ENCODE measurements at places on chromosomes 6 and 20.

GRCh38 chr6:13349811-13350506 is 21.6 kb upstream of the TBC1D7 start:
- no peak for DNase-seq

- DNase-seq, result no peak
These were observed 346.5 kb downstream of the CD83 start for GRCh38 chr6:14464055-14464454.

GRCh38 chr6:41591122-41591521 is 44.9 kb downstream of the FOXP4 start:
- DNase-seq, result no peak

- no peak for DNase-seq
These were observed 634.5 kb downstream of the PHF3 start for GRCh38 chr6:64270083-64270482.

- no peak for DNase-seq
These were observed 24.5 kb downstream of the REPS1 start for GRCh38 chr6:138963531-138963930.

- DNase-seq, result no peak
These were observed 7.4 kb downstream of the C6orf120 start for GRCh38 chr6:169709293-169709692.

DNA sequence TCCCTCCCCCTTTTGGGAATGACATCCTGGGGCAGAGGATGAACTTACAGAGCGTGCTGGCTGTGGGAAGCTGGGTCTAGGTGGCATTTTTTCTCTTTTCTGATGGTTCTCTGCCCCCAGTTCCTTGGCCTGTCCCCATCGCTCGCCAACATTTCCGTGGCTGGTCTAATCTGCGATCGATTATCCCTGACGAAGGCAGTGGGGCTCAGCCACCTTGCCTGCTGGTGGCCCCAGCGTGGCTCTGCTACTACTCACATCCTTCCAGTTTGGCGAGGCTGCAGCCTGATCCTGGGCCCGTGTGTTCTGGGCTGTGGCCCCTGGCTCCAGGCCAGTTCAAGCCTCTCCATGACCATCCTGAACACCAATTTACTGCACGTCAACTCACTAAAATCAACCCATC is 6.4 kb upstream of the HLA-DOA start:
- DNase-seq, result no peak

- DNase-seq, result no peak
These were observed 1.8 kb downstream of the RBCK1 start for GRCh38 chr20:409697-410559.

- DNase-seq, result no peak
These were observed 41.4 kb downstream of the MAP7 start for GRCh38 chr6:136508725-136509392.

GRCh38 chr6:161439093-161439492 is 165.2 kb upstream of the AGPAT4 start:
- DNase-seq, result no peak

- DNase-seq, result peak; percentile 68
These were observed 164.2 kb downstream of the ADAT2 start for GRCh38 chr6:143286251-143286795.

DNA sequence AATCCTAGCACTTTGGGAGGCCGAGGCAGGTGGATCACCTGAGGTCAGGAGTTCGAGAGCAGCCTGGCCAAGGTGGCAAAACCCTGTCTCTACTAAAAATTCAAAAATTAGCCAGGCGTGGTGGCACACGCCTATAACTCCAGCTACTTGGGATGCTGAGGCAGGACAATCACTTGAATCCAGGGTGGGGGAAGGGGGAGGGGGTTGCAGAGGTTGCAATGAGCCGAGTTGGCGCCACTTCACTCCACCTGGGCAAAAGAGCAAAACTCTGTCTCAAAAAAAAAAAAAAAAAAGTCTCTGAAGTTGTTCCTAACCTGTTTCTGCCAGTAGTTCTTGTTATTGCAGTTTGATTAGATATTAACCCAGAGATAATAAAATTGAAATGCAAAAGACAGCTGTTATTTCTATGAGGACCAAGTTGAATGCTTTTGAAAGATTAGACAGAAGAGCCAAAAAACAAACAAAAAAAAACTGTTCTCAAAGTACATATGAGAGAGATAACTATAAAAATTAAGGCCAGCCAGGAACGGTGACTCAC is 22.6 kb downstream of the PIGU start:
- DNase-seq, result no peak

DNA sequence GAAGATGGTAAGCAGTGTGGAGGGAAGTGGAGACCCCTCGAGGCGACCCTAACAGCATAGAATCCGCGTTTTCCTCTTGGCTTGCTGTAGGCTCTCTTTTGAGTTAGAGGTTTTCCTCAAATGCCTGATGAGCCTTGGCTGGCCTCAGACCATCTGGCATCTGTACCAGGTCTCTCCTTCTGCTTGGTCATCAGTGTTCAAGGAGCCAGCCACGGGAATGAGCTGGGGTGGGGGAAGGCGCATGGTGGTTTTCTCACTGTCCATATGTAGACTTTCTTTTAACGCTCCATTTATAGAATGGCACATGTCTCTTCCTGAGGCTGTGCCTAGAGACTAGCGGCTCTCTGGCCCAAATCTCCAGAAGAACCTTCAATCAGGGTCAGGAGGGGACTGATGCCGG is 8.1 kb upstream of the GUCA1A start:
- DNase-seq, result no peak

DNA sequence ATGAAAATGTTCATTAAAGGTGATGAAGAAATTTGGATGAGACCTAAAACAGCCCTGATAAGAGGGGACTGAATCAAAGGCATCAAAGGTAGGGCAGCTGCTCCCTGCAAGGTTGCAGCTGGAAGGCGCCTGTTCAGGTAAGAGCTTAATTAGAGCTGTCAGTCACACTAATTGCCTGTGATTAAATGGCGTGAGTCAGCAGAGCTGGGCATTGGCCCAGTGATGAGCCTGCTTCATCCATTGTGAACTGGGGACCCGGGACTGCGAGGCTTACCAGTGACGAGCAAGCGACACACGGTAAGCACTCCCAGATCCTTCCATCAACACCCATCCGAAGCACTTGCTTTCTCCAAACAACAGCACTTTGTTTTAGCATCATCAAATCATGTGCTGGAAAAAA is 621.5 kb upstream of the CDH4 start:
- DNase-seq, result no peak

DNA sequence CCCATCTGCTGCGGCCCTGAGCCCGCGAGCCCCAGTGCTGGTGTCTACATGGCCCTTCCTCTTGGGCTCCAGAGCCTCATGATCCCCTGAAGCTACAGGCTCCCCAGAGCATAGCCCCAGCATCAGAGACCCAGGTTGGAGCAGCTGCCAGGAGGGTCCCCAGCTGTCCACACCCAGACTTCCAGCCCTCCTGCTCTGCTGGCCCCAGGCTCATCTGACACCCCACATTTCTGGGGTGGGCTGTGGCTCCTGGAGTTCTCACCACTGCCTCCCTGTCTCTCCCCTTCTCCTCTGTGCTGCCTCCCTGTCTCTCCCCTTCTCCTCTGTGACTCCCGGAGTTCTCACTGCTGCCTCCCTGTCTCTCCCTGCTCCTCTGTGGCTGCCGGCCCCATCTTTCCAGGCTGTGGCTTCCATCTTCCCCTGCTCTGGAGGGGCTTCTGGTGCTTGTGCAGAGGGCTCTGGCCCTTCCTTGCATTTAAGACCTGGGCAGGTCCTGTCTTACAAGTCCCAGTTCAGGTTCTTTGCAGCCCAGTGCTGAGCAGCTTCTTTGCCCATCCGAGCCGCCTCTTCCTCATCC is 108.1 kb downstream of the ERMARD start:
- no peak for DNase-seq

- no peak for DNase-seq
These were observed 9.3 kb upstream of the NNAT start for GRCh38 chr20:37511610-37512275.

DNA sequence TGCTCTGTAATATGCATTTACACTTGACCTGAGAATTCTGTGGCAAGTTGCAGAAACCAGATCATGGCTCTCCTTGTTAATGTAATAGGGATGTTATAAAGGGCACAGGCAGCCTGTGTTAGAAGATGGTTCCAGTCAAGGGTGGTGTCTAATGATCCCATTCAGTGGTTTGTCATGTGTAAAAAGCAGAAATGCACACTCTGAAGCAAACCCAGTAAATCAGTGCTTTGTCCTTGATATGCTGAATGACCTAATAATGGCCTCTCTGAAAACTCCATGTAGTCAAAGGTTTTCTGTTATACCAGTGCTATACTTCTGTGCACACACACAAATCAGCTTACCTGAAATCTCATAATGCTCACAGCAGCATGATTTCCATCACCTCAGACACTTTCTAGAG is 66.2 kb downstream of the SOBP start:
- DNase-seq, result no peak

DNA sequence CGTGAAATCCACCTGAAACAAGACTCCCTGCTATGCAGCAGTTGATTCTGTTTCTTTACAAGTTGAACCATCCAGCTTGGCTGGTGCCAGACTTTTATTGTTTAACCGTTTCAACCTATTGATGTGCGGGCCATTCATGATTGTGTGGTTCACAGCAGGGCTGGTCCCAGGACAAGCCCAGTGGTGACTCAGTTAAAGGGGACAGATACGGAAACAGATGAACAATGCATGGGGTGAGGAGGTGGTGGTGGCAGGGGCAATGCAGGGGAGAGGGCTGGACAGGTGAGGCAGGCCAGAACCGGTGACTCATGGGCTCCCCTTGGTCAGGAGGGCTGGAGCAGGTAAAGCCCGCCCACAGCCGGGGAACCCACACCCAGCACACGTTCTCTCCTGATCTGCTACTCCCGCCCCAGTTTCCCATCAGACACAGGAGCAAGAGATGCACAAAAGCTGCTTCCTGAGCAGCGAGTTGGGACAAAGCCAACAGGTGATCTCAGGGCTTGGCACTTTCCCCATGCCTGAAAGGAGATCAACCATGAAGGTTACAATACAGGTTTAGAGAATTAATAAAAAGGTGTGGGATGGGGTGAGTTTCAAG is 232.2 kb downstream of the LY86 start:
- peak; percentile 92 for DNase-seq

- DNase-seq, result no peak
These were observed 624 bp upstream of the NPEPL1 start for GRCh38 chr20:58691773-58692578.

GRCh38 chr6:34093854-34094430 is 51.9 kb downstream of the GRM4 start:
- DNase-seq, result no peak

DNA sequence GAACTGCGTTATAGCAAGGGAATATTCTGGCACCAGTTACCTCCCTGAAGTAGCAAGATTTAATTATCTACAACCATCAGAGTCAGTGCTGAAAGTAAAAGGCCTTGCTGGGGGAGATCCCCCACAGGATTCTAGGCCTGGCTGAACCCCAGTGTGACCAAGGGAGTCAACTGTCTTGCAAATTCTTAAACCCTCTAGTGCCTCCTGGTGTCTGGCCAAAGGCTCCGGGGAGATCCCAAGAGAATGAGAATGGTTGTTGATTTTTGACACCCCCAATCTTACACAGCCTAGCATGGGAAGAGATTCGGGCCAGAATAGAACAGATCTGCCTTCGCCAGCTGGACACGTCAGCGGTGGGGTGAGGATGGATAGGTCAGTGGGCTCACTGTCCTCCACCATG is 179.4 kb downstream of the ERMARD start:
- DNase-seq, result no peak

DNA sequence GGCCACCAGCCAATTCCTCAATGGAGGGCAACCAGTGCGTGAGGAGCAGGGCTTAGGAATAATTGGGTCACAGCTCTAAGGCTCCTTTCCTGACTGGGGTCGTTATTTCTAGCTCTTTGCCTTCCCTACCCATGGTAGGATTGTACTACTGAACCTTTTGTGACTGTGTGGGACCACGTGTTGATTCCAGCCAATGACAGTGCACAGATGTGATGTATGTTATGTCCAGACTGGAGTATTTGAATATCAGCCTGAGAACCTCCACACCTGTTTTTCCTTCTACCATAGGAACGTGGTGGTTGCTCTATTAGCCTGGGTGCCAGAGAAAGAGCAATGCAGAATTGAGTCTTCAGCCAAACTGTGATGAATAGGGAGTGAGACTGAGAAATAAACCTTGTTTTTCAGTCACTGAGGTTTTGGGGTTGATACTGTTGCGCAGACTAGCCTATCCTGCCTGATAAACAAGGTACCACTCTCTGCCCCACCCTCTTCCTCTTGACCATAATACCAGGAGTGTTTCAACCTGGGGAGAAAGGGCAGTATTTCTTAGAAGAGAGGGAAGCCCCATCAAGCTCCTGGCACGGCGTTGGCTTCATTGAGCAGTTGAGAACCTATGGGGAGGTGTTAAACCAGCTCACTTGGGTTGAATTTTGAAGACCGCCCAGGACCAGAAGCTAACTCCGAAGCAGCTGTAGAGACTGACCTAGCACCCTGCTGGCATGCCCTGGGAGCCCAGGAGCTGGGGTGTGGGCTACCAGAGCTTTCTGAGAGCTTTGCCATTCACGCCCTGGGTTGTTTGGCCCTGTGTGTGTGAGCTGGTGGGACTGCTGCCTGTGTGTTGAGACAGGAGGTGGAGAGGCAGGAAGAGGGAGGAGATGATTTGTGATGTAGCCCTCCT is 105.5 kb upstream of the BACH2 start:
- DNase-seq, result no peak

DNA sequence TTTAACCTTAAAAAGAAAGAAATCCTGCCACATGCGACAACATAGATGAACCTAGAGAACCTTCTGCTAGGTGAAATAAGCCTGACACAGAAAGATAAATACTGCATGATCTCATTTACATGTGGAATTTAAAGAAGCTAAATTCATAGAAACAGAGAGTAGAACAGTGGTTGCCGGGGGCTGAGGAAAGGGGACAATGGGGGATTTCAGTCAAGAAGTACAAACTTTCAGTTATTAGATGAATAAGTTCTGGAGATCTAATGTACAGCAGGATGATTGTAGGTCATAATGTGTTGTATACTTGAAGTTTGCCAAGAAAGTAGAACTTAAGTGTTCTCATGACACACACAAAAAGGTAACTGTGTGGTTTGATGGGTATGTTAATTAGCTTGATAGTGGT is 204.3 kb upstream of the PRSS16 start:
- no peak for DNase-seq

GRCh38 chr6:82681119-82681714 is 317.6 kb downstream of the TPBG start:
- no peak for DNase-seq

DNA sequence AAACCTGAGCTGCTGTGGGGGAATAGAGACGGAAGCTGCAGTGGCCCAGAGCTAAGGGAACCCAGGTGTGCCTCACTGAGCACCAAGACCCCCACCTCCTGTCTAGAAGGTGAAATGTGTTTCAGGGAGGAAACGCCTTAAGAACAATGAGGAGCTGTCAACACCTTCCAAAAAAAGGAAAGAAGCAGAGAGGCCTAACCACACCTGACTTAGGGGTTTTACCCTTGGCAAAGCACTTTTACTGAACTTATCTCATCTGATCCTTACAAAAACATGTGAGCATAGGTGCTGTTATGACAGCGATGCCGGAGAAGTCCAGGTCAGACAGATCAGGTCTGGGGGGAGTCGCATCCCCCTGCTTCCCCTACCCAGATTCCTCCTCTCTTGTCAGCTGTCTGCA is 16.1 kb upstream of the CDKN1A start:
- no peak for DNase-seq

- DNase-seq, result no peak
These were observed 7.4 kb downstream of the ADGRF5 start for GRCh38 chr6:46914279-46914810.
